BJ (cell line): ENCODE measurements at places on chromosomes 3 and 15. TPM values are rescaled to one million over a fixed set of nuclear protein-coding genes. Genes with fewer than 3 reads are reported as not detected.

The NOX5 gene
- 0.50 and 0.86 TPM in 2 replicates for polyA plus RNA-seq

The ZNF860 gene
- 0.32 and 0.45 TPM in 2 replicates for polyA plus RNA-seq

The MNS1 gene
- 0.32 and 0.58 TPM in 2 replicates for polyA plus RNA-seq

The C3orf62 gene
- 2.1 TPM in 2 replicates for polyA plus RNA-seq

The DOCK3 gene
- 0.09 and 0.11 TPM in 2 replicates for polyA plus RNA-seq

The SCN5A gene
- 0.33 and 0.74 TPM in 2 replicates for polyA plus RNA-seq

The SH2D7 gene
- polyA plus RNA-seq, result not detected in 2 replicates

The GASK1A gene
- 0.38 and 0.78 TPM in 2 replicates for polyA plus RNA-seq

The LCTL gene
- 0.17 and 0.25 TPM in 2 replicates for polyA plus RNA-seq

The CCR9 gene
- not detected in 2 replicates for polyA plus RNA-seq

The CDHR4 gene
- not detected in 2 replicates for polyA plus RNA-seq

GRCh38 chr3:134364061-134364935, 9.9 kb downstream of the AMOTL2 start:
- peak; percentile 89 for DNase-seq

DNA sequence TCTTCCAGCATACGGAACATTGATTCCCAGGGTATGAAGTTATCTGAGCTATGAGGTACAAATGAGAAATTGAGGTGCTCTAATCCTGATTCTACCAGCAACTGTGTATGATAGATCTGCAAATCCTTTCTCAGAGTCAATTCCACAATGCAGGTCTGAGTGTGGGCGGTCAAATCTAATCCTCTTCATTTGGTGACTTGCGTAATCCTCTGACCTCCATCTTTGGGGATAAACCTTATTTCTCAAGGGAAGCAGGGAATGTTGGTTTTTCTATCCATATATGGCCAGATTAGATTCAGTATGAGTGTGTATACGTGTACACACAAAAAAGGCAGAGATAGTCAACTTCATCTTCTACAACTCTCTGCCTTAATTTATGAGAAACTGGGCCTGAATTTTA, 348.4 kb upstream of the IL12A start:
- no peak for DNase-seq

- no peak for DNase-seq
Observed at GRCh38 chr3:38608086-38608775, 41.3 kb downstream of the SCN5A start.

- DNase-seq, result no peak
Observed at GRCh38 chr3:49244581-49245205, 32.3 kb downstream of the C3orf62 start.

- no peak for DNase-seq
Observed at GRCh38 chr3:69425249-69425648, 39.4 kb upstream of the FRMD4B start.

DNA sequence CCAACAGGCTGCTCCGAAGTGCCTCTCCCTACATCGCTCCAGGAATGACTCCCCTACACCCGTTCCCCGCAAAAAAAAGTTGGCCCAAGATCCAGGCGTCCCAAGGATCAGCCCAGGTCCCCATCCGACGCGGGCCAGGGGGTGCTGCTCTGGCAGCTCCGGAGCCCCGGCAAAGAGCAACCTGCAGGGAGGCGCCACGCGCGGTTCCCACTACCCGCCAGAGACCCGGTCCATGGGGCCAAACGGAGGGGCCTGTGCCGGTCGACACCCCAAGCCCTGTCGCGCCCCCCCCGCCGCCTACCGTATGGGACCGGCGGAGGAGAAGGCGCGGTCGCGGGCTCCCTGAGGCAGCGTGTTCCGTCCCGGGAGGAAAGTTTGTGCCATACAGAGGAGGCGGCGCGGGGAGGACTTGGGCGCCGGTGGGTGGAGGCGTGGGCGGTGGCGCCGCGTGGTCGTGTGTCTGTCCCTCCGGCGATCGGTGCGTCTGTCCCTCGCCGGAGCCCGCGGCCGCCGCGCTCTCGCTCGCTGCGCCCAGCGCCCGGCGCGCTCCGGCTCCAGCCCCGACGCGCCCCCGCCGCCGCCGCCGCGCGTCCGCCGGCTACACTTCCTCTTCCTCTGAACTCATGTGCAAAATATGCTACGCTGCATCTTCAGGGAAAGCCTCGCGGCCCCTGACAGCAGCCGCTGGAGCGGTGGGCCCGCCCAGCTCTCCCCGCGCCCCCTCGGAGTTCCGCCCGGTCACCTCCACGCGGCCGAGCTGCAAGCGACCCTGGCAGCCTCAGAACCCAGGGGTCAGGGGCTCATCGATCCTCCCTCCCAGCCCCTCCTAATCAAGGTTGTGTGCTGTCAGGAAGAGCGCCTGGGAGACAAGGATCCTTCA, at the start of gene RFTN1:
RFTN1 (minus strand) TSS at position 559 of the 880 bp plus-strand sequence. CDS start 19,830 bp downstream, outside the sequence.
- DNase-seq, result no peak

- no peak for DNase-seq
Observed at GRCh38 chr15:74386496-74387140, 19.2 kb upstream of the CYP11A1 start.

GRCh38 chr15:78002996-78003395, 74.5 kb downstream of the TBC1D2B start:
- no peak for DNase-seq

DNA sequence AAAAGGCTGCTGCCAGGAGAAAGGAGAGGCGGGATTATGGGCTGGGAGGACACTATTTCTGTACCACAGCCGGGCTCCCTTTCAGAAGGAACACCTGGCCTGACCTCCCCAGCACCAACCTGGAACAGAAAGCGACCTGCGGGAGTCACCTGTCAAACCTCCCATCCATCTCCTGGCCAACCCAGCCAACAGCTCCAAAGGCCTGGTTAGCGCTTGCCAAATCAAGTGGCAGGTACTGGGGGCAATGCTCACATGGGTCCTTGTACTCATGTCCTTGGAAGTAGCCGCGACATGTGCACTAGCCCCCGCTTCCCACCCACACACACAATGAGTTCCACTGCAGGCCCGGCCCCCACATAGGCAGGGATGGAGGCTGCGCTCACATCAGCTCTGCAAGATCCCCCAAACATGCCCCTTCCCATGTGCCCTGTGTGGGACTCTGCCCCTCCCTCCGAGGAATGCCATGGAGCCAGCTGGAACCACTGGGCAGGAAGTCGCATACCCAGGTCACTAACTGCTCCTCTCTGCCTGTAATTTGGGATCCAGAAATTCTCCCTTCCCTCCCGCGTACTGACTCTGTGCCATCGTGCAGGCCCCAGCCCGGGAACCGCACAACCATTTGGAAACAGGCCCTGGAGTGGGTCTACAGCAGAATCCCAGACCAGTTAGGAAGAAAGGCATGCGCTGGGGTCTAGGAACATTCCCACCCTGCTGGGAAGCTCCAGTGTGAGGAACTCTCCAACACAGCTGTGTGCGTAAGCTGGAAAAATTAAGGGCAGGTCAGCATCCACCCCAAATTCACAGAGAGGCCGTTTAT, 98.9 kb downstream of the LRIG1 start:
- DNase-seq, result no peak

DNA sequence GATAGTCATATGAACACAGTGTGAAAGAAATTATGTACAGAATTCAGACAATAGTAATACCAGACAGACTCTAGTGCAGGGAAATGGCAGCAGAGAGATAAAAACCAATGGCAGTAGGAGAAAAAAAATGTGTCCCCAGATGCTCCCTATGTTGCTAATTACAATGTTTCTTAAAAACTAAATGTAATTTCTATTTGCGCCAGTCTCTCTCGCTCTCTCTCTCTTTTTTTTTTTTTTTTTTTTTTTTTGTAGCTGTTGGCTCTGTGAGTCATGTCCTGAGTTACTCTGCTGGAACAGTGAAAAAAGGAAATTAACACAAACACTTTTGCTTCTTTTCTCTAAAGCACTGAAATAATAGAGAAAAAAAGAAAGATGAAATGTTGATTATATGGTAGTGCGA, 871.9 kb downstream of the GBE1 start:
- no peak for DNase-seq

DNA sequence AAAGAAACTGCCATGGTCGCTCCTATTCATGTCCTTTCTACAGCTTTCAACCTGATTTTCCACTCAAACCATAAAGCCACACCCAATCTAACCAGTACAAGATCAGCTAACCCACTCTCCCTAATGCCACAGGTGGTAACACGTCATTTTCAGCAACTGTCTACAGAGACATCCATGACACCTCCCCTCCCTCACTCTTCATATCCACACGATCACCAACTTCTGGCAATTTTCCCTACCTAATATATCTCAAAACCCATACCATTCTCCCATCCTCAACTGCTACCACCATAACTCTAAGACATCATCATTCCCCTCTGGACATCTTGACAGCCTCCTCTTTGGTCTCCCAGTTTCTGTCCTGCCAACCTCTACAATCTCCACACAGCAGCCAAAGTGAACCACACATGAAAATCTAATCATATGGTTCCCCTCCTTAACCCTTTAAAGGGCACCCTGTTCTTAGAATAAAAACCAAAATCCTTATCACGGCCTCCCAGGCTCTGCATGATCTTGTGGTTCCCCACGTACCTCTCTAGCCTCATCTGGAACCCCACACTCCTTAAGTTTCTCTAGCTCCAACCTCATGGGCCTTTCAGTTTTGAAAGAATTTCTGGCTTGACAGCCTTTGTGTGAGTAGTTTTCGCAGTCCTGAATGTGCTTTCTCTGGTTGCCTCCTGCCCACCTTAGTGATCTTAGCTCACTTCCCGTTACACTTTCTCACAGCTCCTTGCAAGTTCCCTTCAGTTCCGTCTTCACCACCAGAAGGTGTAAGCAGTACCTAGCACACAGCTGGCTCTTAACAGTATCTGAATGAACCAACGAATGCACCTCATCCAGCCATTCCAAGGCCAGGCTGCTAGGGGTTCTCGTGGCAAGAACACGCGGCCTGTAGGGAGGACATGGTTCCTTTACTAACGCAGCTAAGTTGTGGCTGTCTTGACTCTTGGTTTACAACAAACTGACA, 33.4 kb downstream of the SPINK8 start:
- DNase-seq, result no peak

DNA sequence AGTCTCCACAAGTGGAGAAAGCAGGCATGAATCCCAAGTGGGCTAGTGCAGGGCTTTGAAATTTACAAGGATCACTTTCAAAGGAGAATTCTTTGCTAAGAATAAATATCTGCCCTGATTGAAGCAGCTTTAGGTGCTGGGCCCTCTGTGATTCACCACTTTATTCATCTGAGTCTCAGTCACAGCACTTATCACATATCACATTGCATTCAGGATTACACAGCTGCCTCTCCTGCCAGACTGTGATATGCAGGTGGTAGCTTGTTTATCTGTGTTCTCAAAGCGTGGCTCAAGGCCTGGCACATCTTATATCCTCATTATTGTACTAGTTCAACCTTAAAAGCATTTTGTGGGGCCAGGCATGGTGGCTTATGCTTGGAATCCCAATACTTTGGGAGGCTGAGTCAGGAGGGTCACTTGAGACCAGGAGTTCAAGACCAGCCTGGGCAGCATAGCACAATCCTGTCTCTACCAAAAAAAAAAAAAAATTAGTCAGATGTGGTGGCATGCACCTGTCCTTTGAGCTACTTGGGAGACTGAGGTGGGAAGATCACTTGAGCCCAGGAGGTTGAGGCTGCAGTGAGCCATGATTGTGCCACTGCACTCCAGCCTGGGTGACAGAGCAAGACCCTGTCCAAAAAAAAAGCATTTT, 156.9 kb upstream of the EIF1B start:
- no peak for DNase-seq

GRCh38 chr3:107236655-107237337, 140.4 kb upstream of the CCDC54 start:
- no peak for DNase-seq

- DNase-seq, result no peak
Observed at GRCh38 chr15:32698773-32699390, 18.9 kb upstream of the GREM1 start.

DNA sequence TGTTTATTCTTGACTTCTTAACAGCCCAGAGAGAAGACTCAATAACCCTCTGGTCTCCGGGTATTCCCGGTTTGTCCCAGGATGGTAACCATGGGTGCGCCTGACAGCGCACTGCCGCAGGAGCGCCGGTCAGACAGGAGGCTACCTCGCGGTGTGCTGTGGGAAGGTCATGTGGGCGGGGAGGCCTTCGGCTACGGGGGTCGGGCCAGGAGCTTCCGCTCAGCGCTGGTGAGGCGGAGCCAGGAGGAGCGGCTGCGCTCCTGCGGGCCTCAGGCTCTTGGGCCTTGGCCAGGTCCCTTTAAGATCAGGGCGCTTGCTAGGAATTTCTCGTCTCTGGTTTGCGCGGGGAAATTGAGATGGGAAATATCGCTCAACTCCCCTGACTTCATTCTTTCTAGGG, 182.3 kb upstream of the NDN start:
- DNase-seq, result no peak

GRCh38 chr3:15726881-15727280, 70.9 kb downstream of the ANKRD28 start:
- DNase-seq, result no peak

- DNase-seq, result no peak
Observed at GRCh38 chr3:108381529-108382140, 85.3 kb downstream of the HHLA2 start.

DNA sequence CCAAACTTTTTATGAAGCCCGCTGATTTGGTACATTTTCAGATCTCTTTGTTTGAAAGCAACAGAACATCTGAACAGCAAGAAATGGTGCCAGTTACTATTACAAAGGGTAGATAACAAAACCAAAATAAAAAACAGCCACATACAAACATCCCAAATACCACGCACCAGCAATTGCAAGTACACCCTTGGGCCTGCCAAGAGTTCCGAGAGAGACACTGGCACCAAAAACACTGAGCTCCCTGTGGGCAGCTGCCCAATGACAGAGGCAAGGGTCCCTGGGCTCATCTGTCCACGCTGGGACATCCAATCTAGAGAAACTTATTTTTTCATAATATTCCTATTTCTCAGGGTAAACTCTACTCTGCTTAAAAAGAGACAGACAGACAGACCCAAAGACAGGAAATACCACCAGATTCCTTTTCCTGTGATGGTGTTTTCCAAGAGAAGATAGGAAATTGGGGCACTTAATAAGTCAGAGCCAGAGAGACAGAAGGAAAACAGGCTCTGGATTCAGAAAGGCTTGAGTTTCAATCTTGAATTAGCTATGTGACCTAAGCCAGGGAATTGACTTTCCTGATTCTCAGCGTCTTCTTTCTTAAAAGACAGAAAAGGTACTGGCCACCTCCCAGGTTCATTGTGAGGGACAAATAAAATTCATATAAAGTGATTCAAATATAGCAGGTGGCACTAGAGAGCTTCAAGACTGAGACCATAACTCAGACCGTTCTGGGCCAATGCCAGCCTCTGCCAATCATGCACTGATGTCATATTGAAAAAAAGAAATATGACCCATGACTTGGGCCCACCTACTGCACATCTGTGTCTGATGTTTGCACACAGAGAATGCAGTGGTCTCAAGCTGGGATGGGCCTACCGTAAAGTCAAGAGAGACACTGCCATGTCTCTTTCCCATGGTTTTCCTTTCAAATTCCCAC, 61.3 kb downstream of the FOXP1 start:
- DNase-seq, result no peak

GRCh38 chr3:84066915-84067314, 891.9 kb upstream of the CADM2 start:
- no peak for DNase-seq

DNA sequence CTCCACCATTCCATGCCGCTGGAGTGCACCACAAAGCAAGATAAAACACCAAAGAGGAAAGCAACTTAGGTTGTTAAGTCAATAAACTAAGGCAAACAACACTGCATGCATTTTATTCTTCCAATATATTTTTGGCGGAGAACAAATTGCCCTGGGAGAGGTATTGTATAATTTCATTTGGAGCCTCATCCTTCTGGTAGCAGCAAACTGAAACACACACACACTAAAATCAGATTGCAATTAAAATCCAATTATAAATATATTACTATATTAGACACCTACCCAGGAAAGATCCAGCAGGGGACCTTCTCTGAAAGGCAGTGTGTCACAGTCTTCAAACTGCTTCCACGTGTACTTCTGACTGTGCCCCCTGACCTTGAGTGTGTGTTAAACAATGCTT, 102.3 kb downstream of the RORA start:
- DNase-seq, result no peak
